ENCODE measurements at places on chromosomes 2 and 18.

- DNase-seq, result no peak
These were observed 1296.7 kb downstream of the SUCLG1 start for GRCh38 chr2:83162421-83162820.

GRCh38 chr2:85341269-85342029 lies 12.9 kb downstream of the RETSAT start:
- DNase-seq, result no peak

GRCh38 chr2:9408641-9409151 lies 14.6 kb downstream of the ITGB1BP1 start:
- no peak for DNase-seq

GRCh38 chr2:168510125-168510756 lies 54.2 kb downstream of the CERS6 start:
- no peak for DNase-seq
